Stimulated activated CD4-positive, alpha-beta T cell treated with anti-CD3 and anti-CD28 coated beads, Interleukin-4, amount 100 ng/mL, for 4 hours (primary cell): ENCODE measurements at places on chromosomes 12 and 14.

DNA sequence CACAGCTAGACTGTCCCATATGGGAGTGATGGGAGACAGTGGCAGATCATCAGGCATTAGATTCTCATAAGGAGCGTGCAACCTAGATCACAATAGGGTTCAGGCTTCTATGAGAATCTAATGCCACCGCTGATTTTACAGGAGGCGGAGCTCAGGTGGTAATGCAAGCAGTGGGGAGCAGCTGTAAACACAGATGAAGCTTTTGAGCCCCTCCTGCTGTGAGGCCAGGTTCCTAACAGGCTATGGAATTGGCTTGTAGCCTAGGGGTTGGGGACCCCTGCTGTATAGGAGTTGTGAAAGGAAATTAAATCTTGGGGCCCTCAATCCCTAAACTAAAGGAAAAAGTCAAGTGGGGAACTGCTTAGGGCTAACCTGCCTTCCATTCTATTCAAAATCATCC, 29.6 kb downstream of the ADIPOR2 start:
- no peak for DNase-seq

DNA sequence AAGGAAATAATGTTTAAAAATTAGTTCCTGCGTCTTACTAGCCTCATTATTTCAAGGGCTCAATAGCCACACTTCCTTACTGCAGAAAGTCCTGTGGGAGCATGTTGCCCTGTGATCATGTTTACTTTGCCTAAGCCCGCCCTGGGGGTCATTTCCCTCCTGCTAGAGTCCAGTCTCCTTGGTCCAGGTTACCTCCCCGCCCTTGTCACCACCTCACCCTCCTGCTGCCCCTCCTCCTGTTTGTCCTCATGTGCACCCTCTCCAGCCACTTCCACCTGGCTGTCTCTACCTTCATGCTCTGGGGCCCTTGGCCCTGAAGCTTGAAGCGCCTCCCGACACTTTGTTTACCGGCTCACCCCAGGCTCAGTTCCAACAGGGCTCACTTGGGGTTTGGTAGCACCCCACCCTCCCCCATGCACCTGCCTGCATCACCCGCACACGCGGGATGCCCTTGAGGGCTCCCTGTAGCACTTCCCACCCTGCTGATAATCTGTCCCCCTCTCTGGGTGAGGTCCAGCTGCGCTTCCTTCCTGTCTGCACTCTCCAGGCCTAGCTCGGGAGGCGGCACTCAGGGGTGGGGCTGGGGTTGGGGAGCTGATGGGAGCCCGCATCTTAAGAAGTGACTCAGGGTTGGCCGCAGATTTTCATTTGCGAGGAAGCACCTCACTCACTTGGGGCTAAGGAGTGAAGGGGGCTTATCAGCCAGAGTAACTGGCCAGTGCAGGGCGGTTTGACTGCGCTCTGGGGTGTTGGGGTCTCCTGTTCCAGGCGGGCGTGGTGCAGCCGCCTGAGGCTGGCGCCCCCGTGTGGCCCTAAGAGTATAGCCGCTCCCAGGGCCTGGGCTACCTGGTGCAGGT, 40.1 kb downstream of the SMIM41 start:
- DNase-seq, result peak; percentile 7

DNA sequence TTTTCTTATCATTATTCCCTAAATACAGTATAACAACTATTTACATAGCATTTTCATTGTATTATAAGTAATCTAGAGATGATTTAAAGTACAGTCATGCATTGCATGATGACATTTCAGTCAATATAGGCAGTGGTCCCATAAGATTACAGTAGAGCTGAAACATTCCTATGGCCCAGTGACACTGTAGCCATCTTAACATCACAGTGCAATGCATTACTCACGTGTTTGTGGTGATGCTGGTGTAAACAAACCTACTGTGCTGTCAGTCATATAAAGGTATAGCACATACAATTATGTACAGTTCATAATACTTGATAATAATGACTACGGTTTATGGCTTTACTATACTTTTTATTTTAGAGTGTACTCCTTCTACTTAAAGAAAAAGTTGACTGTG, 13.3 kb downstream of the LLPH start:
- DNase-seq, result no peak

DNA sequence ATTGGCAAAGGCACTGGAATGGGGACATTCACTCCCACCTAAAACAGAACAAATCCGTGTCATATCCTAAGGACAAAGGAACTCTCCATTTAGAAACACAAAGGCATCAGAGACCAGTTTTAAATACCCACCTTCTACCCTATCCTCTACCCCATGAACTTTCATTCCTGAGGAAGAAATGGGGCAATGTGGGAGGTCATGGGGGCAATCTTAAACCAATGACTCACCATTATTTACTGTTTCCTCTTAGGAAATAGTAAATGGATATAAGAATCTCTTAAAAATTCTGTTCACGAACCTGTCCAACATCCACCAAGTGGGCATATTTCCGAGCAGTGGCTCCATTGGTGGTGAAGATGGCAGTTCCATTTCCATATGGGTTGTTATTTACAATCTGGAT, 19.4 kb downstream of the ALDH6A1 start:
- DNase-seq, result no peak

- DNase-seq, result no peak
Measured at GRCh38 chr12:52949413-52950331, 754 bp downstream of the KRT18 start.

- no peak for DNase-seq
Measured at GRCh38 chr12:111773801-111774551, 7.2 kb downstream of the ALDH2 start.

- DNase-seq, result no peak
Measured at GRCh38 chr12:87234898-87235297, 794.3 kb downstream of the C12orf50 start.

DNA sequence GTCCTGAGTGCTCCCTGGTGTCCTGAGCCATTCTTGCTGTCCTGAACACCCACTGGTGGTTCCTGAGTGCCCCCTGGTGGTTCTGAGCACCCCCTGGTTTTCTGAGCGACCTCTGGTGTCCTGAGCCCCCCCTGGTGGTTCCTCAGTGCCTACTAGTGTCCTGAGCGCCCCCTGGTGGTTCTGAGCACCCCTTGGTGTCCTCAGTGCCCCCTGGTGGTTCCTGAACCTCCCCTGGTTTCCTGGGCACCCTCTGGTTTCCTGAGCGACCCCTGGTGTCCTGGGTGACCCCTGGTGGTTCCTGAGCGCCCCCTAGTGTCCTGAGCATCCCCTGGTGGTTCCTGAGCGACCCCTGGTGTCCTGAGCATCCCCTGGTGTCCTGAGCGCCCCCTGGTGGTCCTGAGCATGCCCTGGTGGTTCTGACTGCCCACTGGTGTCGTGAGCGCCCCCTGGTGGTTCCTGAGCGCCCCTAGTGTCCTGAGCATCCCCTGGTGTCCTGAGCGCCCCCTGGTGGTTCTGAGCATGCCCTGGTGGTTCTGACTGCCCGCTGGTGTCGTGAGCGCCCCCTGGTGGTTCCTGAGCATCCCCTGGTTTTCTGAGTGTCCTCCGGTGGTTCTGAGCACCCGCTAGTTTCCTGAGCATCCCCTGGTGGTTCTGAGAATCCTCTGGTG, 473.1 kb downstream of the TMEM121 start:
- DNase-seq, result peak; percentile 50

DNA sequence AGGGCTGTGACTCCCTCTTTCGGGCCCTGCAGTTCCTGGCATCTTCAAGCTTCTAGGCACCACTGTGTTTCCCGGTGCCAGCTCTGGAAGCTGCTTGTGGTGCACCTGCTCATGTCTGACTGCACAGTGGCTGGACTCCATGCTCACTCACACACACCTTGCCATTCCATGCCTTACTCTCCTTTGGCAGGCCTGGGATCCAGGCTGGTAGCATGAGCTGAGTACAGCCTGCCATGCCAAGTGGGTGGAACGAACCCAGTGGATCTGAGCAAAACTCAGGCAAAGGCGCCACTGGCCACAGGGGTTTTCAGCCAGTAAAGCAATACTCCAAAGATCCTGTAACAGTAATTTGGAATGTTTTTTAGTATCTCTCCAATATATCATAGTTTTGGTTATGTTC, 902.7 kb upstream of the USP15 start:
- DNase-seq, result no peak

DNA sequence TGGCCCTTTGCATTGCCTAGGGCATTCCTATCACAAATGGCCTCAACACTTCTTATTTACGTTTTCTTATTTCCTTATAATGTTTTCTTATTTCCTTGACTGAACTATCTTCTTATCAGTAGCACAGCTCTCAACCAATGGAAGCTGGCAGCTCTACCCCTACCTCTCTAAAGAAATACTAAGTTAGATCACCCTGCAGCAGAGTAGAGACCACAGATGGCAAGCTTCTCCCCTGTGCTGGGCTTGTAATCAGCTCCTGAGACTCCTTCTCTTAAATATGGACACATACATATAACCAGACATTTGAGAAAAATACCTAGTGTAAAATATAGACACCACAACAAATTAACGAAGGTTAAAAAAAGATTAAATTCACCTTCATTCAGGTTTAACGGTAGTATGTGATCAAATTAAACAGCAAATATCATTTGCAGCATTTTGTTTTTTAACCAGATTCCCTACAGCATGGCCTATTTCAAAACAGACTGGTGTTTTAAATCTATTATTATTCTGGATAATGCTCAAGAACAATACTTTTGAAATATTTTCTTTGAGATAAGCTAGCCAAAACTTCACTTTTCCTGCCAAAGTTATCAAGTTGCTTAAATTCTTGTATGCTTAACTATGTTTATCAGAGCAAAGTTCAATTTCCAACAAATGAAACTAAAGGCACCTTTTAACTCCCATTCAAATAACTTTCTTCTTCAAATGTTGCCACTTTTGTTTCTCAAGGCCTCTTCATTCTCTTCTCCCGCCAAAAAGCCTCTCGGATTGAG, 54.3 kb downstream of the SLC41A2 start:
- no peak for DNase-seq

DNA sequence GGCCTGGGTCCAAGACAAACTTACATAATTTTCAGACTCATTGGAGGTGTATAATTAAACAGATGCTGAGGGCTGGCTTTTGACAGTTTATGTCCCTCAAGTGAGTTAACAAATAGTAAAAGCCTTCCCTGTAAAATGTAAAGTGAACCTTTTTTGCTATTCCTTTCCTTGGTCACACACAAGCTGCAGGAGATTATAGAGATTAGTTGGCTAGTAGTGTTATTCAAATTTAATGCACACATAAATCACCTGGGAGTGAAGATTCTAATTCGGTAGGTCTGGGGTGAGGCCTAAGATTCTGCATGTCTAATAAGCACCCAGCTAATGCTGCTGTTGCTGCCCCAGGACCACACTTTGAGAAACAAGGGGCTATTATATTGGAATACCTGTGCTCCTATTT, 206.2 kb upstream of the SSTR1 start:
- DNase-seq, result no peak

DNA sequence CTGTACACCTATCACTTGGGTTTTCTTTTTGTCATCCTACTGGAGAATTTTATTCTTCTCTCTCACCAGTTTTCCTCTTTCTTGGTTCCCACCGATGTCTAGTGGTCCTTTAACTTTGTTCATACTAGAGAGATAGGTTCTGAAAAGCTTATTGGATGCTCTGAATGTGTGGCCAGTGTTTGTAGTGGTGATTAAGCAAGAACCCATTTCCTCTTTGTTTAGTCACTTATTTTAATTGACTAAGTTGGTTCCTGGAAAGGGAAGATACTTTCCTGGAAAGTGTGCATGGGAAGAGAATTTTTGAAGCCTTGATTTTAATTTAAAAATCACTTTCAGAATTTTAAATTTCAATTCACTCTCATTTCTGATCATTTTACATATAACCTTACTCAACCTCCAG, 127.2 kb downstream of the OTOGL start:
- no peak for DNase-seq

DNA sequence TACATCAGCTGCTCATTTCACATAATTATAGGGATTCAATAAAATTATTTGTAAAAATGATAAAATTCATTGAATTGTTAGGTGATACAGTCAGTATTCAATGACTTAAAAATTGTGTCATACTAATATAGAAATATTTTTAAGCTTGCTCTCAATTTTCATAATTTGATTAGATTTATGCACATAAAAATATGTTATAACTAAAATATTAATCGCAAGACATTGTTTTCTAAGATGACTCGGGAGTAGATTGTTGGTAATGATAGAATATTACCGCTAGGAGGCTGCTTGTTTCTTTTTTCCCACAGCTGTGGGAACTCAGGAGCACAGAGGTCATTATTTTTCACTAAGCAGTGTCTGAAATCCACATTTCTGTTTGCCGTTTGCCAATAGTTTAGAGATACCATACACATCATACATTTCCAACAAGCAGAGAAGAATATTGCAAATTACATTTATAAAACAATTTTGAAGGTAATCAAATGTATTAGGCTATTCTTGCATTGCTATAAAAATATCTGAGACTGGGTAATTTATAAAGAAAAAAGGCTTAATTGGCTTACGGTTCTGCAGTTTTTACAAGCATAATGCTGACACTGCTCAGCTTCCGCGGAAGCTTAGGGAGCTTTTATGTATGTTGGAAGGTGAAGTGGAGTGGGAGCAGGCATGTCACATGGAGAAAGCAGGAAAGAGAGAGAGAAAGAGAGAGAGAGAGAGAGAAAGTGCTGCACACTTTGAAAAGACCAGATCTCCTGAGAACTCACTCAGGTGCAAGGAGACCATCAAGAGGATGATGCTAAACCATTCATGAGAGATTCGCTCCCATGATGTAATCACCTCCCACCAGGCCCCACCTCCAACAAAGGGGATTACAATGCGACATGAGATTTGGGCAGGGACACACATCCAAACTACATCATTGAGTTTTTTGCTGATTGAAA, 9.2 kb downstream of the CD69 start:
- peak; percentile 76 for DNase-seq

GRCh38 chr12:33437598-33437997, 2.0 kb downstream of the SYT10 start:
- DNase-seq, result no peak

- no peak for DNase-seq
Measured at GRCh38 chr12:99435095-99435791, 212.3 kb upstream of the GARIN6 start.

DNA sequence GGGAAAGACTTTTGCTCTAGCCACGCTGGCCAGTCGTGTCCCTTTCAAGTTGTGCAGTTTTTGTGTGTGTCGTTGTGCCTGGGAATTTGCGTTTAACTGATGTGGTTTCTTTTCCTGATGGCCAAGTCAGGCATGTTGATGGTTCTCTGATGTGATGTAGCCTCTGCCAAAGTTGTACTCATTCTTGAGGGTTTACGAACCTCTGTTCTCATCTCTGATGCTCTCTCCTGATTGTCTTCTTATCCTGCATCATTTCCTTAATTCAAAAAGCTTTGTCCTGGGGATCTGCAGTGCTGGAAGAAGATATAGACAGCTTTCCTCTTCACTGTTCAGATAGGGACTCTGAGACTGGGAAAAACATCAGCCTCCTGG, 25.4 kb downstream of the CD9 start:
- no peak for DNase-seq

DNA sequence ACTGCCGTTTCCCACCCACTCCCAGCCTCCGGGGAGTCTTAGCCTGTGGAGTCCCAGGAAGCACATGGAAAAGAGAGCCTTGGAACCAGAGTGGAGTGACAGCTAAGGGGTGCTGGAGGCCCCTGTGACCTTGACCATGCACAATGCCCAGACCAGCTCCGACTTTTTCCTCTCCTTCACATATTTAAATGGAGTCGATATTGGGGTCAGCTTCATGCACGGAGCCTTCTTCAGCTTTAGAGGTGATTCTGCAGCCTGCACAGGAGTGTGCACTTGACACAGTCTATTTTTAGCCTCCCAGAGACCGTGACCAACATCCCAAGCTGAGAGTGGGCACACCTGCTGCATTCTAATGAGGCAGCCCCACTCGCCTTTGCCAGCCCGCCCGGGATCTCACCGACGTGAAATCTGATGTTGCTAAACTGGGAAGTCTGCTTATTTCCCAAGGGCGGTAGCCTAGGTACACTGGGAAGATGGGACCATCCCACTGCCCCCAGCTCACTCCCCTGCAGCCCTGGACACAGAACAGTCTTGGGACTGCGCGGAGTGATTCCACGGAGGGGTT, 47.5 kb downstream of the PRMT8 start:
- DNase-seq, result no peak
